ENCODE measurements at places on chromosomes 1 and 21.

- no peak for DNase-seq
Measured at GRCh38 chr1:151370211-151370911, 2.1 kb downstream of the SELENBP1 start.

GRCh38 chr1:158016651-158017335 is 23.3 kb downstream of the KIRREL1 start:
- DNase-seq, result no peak

DNA sequence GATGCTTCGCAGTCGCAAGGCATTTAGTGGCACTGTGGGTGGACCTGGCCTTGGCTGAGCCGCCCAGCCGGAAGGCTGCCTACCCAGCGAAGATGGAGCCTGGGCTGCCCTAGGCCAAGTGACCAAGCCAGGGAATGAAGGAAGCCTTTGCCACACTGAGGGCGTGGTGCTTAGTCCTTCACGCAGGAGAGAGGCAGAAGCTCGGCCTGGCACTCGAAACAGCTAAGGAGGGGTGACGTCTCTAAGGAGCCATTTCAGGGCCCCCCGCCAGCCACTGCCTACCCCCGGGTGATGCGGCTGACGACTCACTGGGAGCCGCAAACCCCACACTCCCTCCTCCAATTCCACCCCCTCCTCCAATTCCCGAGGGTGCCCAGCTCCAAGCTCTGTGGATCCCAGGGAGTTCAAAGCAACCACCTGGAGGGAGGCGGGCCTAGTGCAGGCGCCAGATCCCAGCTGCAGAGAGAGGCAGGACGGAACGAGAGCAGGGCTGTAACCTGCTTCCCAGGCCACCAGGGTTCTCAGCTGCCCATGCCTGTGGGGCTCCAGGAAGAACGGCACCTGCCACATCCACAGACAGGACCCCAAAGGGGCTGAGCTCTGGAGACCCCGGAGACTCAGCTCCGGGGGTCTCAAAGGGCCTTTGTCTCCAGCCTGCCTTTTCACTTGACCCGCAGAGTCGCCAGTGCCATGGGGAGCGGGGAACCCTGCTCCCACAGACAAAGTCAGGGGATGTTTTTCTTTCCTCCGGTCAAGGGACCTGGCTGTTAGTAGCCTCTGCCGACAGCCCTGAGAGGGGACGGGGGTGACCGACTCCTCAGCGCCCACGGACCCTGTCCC is 75.8 kb downstream of the ARHGEF16 start:
- no peak for DNase-seq

DNA sequence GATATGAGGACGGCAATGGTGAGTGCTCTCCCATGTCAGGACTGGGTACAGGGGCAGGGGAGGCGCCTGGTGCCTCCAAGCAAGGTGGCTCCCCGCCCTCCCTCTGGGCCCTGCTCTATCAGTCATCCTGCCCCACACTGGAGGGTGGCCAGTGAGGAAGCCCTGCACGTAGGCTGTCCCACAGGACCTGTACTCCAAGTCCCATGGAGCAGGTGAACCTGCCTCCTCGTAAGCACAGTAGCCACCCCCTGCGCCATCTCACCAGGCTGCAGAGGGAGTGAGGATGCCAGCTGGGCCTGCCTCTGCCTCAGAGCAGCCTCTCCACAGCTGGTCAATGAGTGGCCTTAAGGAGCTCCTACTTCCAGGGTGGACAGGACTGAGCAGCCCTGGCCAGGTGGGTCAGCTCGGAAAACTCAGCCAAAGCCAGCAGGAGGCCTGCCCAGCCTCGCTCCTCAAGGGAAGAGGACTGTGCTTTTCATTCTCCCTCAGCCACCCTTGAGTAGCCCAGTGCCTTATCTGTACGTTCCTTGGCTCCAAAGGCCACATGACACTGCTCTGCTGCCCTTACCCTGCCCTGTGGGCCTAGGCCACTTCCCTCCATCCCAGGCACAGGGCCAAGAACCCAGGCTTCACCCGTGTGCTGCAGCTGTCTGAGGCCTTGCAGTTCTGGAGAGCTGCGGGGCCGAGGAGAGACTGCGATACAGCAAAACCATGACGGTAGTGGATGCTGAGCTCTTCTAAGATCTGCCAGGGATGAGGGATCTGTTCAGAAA is 39.6 kb downstream of the SLC45A1 start:
- DNase-seq, result no peak

DNA sequence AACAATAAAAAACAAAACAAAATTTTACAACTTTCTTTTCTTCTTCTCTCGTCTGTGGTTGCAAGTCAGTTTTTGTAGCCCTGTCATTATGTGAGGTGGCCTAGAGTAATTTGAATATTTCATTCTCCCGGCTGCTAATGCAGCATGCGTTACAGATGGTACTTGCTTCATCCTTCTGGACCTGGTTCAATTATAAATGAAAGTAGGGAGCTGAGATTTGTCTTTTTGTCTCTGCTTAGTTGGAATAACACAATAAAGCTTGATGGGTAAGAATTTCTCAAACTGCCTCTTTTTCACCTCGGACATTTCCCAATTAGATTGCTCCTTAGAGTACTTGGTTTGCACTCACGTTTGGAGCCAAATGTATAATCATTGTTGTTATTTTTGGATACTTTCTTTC is 201.6 kb downstream of the PBX1 start:
- no peak for DNase-seq

DNA sequence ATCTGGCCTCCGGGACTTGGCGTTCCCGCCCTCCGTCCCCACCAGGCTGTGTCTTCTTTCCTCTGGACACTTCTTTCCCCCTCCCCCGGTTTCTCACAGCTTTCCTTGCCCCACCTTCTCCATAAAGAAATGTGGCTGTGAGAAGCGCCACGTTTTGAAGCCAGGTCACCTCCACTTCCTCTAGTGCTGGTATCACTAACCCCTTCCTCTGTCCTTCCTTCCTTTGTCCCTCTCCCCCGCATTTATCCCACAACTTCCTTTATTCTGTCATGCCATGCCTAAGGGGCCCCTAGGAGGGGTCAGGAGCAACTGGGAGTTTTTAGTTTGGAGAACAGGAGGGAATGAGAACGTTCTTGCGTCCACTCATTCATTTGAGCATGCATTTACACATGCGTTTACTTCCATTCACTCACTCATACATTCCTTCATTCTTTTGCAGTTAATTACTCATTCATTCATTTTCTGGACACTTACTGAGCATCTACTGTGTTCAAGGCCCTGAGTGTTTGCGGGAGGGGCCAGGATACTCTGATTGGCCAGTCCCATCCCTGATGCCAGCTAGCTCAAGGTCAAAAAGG is 5.0 kb upstream of the ACOT11 start:
- no peak for DNase-seq

GRCh38 chr1:105914403-105914802 is 1142.1 kb upstream of the PRMT6 start:
- no peak for DNase-seq

GRCh38 chr1:224864006-224864405 is 65.5 kb upstream of the DNAH14 start:
- no peak for DNase-seq

- no peak for DNase-seq
Measured at GRCh38 chr1:174023440-174023839, 1.3 kb upstream of the RC3H1 start.

DNA sequence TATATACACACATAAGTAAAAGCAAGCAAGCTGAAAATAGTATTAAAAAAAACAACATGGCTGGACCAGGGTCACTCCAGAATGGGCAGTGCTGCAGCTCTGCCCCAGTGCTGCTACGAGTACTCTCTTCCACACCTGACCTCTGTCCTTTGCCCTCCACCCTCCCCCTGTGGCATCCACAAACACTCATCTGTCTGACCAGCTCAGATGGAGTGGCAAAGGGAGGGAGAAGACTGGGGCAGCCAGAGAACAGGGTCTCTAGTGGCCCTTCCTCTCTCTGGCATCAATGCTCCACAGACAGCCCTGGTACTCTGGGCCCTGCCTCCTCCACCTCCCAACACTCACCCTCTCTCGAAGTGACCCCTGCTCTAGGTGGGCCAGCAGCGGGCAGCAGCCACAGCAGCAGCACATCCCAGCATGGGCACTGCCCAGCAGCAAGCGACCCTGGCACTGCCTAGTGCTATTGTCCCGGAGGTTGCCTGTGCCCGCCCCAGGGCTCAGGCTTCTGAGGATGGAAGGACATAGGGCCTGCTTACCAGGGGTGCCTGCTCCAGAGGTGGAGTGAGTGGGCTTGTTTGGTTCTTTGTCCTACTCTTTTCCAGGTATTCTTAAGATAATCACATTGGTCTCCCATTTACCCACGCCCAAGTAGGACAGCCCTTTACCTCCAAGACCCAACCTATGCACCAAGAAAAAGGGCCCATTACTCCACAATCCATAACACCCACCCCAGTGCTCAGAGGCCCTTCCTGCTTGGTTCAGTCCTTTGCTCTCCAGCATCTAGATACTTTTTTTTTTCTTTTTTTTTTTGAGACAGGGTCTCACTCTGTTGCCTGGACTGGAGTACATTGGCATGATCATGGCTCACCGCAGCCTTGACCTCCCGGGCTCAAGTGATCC is 6.2 kb downstream of the ARHGEF2 start:
- no peak for DNase-seq

DNA sequence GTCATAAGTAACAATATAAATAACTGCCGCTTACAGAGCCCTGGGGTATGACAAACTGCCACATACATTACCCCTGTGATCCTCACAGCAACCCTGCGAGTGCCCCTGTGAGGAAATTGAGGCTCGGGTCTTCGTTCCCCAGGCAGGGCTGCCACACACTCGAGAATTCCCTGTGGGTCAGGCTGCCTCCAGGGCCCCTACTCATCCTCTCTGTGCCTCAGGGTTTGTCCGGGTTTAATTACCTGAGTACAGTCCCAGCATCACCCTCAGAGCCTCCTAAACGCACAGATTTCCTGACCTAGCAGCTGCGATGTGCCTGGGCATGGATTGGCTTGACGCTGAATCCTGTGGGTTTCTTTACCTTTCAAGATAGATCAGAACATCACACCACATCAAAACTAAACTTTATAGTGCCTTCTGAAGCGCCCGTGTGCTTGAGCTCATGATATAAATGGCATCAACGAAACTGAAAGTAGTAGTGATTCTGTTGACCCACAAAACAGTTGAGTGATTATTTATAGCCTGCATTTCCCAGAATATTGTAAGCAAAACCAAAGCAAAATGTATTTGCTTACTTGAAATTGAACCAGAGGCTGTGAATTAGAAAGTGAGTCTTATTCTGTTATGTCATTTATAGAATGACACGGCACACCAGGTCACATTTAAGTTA is 14.0 kb downstream of the SLC37A1 start:
- DNase-seq, result no peak

- no peak for DNase-seq
Measured at GRCh38 chr1:9371391-9371935, 78.8 kb downstream of the SPSB1 start.

DNA sequence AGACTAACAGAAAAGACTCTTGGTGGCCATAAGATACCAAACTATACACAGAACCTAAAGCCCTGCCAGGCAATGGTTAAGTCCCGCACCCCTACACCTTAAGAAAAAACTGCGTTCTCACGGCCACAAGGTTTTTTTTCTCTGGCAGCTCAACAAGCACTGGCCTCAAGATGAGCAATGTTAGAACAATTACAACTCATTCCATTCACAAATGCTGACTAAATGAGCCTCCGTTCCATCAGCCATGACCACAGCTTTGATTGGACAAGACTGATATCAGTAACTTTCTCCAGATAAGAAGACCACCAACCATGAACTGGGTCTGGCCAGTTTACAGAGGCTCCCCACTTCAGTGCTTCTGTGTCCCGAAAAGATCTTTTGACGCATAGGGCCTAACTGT is 31.9 kb downstream of the SEC16B start:
- no peak for DNase-seq

GRCh38 chr1:82449506-82450057 is 648.8 kb downstream of the ADGRL2 start:
- DNase-seq, result no peak

Data from stimulated activated CD8-positive, alpha-beta memory T cell treated with anti-CD3 and anti-CD28 coated beads, Interleukin-2, amount 100 ng/mL, for 48 hours (primary cell).